ENCODE measurements at places on chromosomes 2 and 18.
A peak's percentile ranks its signal among the peaks of the same experiment; 100 is the strongest.

GRCh38 chr2:160210599-160211138, 10.6 kb upstream of the ITGB6 start:
- no peak for DNase-seq

GRCh38 chr2:71060871-71061270, 7.6 kb upstream of the NAGK start:
- DNase-seq, result no peak

- DNase-seq, result no peak
Measured at GRCh38 chr2:11096591-11096990, 58.7 kb upstream of the SLC66A3 start.

GRCh38 chr2:2806711-2807110, 475.6 kb upstream of the MYT1L start:
- no peak for DNase-seq

- no peak for DNase-seq
Measured at GRCh38 chr2:905091-905832, 45.4 kb upstream of the SNTG2 start.

DNA sequence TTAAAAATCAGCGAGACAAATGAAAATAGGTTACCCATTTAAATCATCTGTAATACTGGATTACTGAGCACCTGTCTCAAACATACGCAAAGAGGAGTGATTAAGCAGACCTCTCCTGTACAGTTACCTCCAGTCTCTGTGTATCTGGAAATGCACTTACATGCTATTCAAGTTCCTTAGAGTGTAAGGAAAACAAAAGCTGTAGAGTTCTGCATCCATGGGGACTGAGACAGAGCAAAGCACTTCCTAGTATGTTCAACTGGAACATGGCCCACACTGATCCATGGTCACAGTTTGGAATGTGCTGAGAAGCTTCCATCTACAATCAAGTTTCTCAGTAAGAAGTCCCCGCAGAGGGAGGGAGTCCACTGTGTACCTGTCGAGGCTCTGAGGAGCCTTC, 63.9 kb downstream of the PPP4R1 start:
- DNase-seq, result no peak

GRCh38 chr2:68838641-68839040, 32.6 kb downstream of the BMP10 start:
- no peak for DNase-seq

DNA sequence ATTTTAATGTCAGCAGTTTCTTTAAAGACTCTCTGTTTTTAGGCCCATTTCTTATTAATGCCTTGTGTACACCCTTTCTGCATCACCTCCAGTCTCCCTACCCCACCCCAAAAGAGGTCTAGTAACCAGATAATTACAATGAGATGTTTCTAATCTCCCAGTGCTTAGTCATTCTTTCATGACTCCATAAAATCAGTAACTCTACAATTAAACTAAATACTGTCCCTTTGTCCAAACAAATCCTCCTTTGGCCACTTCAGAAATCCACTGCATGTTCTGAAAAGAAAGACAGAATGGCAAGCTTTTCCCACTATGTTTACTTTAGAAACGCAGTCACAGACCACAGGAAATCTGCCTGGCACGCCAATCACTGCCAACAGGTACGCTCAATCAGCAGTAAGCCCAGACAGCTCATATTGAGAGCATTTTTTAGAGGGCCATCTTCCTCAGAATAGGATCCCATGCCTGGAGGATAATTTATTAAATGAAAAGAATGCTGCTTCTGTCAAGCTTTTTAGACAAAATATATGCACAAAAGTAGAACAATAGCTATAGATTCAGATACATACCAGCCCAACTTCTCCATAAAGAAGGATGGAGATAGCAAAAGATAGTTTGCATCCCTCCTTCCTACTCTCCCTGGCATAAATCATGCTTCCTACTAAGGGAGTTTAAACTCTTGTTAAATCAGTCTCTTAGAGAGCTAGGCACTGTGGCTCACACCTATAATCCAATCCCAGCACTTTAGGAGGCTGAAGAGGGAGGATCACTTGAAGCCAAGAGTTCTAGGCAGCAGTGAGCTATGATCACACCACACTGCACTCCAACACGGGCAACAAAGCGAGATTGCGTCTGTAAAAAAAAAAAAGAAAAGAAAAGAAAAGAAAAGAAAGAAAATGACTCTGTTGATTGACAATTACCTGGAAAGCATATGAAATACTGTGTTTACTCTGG, 14.6 kb downstream of the CLASP1 start:
- DNase-seq, result peak; percentile 96

DNA sequence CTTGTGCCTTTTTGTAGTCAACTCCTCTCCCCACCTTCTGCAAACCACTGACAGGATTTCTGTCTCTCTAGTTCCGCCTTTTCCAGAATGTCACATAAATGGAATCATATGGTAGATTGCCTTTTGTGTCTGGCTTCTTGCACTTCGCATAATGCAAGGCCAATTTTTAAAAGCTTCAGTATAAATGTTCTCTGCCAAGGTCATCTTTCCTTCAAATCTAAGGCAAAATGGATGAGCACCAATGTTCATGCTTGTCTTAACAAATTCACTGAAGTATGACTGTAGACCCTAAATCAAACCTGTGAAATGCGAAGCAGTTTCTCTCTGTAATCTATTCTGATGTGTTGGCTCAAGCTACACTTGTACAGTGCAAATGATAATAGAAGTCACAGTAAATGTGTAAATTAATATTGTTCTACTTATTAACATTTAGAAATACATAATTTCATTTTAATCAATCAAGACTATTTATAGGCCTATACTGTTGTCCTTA, 92.8 kb upstream of the GLS start:
- no peak for DNase-seq

DNA sequence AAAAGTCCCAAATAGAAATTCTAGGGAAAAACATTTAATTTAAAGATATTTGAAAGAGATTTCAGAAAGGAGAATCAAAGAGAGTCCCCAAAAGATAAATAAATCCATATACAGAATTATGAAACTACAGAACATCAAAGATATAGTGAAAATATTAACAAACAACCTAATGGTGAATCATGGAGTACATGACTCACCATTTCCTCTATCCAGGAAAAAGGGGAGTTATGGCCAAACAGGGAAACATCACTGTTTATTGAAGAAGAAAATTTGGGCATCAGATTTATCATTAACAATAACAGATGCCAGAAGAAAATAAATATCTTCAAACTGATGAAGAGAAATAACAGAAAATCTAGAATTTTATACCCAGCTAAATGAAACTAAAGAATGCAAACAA, 448.3 kb downstream of the CDH2 start:
- DNase-seq, result no peak
